Hepatocyte (in vitro differentiated cells): ENCODE measurements at places on chromosomes 16 and 17. TPM values are rescaled to one million over a fixed set of nuclear protein-coding genes. Genes with fewer than 3 reads are reported as not detected.

GRCh38 chr17:49267912-49268311, 37.3 kb upstream of the PHOSPHO1 start:
- H3K27me3 ChIP-seq = no peaks in the 10 kb centered on the region
- H3K36me3 ChIP-seq = no peaks in the 10 kb centered on the region
- H3K27ac ChIP-seq = no peak overlapping the region
- no peak for DNase-seq
- no peaks in the 10 kb centered on the region for H3K4me1 ChIP-seq
- H3K4me3 ChIP-seq = no peak overlapping the region

DNA sequence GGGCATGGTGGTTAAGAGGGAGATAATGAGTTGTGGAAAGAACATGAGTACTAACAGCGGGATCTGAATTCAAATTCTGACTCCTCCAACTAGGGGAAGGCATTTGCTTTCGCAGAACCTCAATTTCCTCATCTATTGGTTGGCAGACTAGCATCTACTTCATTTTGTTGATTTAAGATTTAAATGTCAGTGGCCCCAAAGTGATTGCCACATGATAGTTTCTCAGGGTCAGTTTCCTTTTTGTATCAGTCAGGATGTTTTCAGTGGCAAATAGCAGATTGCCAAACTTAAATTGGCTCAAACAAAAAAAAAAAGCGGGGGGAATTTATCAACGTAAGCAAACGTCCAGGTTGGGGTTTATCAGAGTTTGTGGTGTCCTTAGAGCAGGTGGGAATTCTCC, 25.1 kb upstream of the NOS2 start:
- no peaks in the 10 kb centered on the region for H3K27me3 ChIP-seq
- no peak overlapping the region for H3K27ac ChIP-seq
- H3K4me3 ChIP-seq = no peak overlapping the region
- peaks cover 10% of the 10 kb centered on the region for H3K4me1 ChIP-seq

- peaks cover 5% of the 10 kb centered on the region for H3K4me1 ChIP-seq
- H3K36me3 ChIP-seq = no peaks in the 10 kb centered on the region
- peaks cover under 1% of the 10 kb centered on the region for H3K27me3 ChIP-seq
These were observed 2.9 kb downstream of the FAM117A start for GRCh38 chr17:49760932-49761558.

USP43 gene
- polyA plus RNA-seq = 3.6 and 5.5 TPM in 2 replicates

DNA sequence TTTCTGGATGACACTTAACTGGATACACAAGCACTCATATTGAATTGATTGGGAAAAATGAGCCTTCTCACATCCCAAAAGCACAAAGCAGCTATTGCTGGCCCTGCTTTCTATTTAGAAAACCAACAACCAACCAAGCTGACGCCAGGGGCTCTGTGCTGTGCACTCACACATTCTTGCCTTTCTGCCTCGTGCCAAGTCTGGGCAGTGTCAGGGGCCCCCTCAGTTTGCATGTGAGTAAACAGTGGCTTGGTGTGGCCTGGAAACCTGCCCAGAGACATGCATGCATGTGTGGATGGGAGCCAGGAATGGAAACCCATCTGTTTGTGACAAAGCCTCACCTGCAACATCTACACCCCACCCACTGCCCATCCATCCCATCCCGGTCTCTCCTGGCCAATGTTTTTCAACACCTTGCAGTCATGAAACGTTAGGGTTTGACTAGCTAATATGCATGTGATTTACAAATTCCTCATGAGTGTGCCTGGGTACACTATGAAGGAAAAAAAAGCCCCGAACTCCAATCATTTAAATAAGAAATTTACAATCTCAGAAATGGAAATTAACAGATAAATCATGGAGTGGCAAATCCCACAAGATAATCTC, 20.4 kb downstream of the MIEF2 start:
- peak; percentile 36 for DNase-seq
- no peaks in the 10 kb centered on the region for H3K27me3 ChIP-seq
- no peak overlapping the region for H3K27ac ChIP-seq
- no peak overlapping the region for H3K4me3 ChIP-seq
- H3K36me3 ChIP-seq = no peaks in the 10 kb centered on the region
